ENCODE measurements at places on chromosomes 7 and 10.

DNA sequence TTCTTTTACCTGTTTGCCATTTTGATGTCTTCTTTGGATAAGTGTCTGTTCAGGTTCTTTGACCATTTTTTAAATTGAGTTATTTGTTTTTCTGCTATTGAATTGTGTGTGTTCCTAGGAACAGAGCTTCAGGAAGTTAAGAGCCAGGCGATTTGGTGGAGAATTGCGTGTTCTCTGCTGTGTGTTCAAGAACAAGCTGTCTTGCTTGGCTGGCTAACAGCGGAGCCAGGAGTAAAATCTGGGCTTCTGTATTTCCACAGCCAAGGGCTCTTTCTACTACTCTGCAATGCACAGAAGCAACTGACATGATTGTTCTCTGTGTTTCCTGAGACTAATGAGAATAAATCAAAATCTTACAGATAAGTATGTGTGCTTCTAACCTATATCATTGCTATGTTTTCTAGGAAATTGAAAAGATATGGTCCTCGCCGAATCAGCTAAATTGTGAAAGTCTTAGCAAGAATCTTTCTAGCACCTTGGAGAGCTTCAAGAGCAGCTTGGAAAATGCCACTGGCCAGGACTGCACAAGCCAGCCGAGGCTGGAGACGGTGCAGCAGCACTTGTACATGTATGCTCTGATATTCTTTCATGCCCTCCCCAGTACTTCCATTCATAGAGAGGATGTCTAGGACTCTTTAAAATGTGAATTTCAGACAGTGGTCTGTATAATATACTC lies 124.2 kb downstream of the ABCA13 start:
- no peak for DNase-seq

GRCh38 chr7:118872568-118872967 lies 648.1 kb downstream of the ANKRD7 start:
- peak; percentile 33 for DNase-seq

DNA sequence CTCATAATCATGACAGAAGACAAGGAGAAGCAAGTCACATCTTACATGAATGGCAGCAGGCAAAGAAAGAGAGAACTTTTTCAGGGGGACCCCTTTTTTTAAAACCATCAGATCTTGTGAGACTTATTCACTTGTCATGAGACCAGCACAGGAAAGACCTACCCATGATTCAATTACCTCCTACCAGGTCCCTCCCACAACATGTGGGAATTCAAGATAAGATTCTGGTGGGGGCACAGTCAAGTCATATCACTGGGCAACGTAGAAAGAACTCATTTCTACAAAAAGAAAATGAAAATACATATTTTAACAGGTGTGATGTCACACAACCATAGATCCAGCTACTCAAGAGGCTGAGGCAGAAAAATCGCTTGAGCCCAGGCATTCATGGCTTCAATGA lies 304.1 kb downstream of the IPMK start:
- DNase-seq: no peak

GRCh38 chr7:156580036-156580435 lies 60.5 kb upstream of the RNF32 start:
- DNase-seq: no peak

- DNase-seq: no peak
These were observed 16.5 kb downstream of the SGPL1 start for GRCh38 chr10:70832221-70832620.

- no peak for DNase-seq
These were observed 99.1 kb upstream of the TMEM168 start for GRCh38 chr7:112889268-112889667.

- DNase-seq: peak; percentile 9
These were observed 16.5 kb downstream of the AIFM2 start for GRCh38 chr10:70115948-70116682.

- no peak for DNase-seq
These were observed 65.7 kb downstream of the BICC1 start for GRCh38 chr10:58578366-58578765.

GRCh38 chr7:142477079-142477651 lies 219.3 kb upstream of the PRSS58 start:
- DNase-seq: no peak

DNA sequence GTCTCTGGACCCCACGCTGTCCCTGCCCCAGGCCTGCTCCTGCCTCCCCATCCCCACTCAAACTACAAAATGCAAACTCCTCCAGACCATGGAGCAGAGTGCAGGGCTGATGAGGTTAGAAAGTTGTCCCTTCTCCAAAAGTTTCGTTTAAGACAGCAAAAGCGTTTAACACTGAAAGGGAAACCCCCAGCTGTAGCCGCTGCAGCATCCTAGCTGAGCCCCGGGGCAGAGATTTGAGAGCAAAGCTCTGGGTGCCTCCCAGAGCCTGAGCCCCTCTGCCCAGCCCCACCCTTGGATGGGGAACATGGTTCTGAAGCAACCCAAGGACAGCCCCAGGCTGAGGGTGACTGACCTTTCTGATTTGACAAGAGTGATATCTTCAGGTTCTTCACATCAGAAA lies 52.8 kb upstream of the ENO4 start:
- DNase-seq: no peak

- DNase-seq: no peak
These were observed 232.6 kb downstream of the REEP3 start for GRCh38 chr10:63753808-63754207.

GRCh38 chr7:30163231-30163894 lies 28.6 kb downstream of the MTURN start:
- peak; percentile 26 for DNase-seq
